GM18507 (cell line): ENCODE measurements at places on chromosomes 12 and 14.

GRCh38 chr12:107125833-107126232 is 32.5 kb upstream of the CRY1 start:
- DNase-seq = no peak

GRCh38 chr12:109902891-109903418 is 2.9 kb downstream of the TCHP start:
- no peak for DNase-seq

- no peak for DNase-seq
These were observed 150.1 kb downstream of the SLC38A4 start for GRCh38 chr12:46675736-46676135.

GRCh38 chr14:89702876-89703200 is 251.7 kb downstream of the EFCAB11 start:
- DNase-seq = no peak

DNA sequence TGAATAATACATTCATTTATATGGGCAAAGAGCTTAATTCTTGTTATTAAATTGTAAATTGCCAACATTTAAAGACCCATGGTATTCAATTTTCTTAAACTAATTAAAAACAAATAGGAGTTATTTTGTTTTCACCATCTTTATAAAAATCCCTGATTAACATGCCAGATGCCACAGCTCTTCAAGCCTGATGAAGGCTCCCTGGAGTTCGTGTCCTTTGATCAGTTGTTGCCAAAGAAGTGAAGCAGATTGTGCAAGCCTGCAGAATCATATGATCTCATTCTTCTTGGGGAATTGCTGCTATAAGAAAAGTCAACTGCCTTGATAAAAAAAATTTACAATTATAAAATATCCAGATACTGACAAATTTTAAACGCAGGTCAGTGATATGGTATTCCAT is 288.3 kb upstream of the PPFIA2 start:
- DNase-seq = no peak

GRCh38 chr12:32843528-32844095 is 53.0 kb downstream of the PKP2 start:
- DNase-seq = no peak

DNA sequence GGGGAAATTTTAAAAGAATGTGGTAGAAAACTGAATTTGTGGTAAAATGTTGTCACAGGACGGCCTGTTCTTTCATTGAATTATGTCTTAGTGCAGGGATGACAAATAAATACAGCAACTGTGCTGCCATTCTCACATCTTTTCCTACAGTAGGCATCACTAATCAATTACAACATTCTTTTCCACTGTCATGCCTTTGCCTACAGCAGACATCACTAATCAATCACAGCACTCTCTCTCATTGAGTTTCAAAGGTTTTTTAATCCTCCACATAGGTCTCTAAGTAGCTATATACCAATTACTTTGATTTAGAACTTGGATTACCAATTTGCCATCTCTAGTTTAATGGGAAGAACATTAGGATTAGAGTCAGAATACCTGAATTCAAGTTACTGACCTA is 30.1 kb downstream of the NTF3 start:
- DNase-seq = no peak

GRCh38 chr14:106327234-106327633 is 800.9 kb downstream of the TMEM121 start:
- DNase-seq = no peak

DNA sequence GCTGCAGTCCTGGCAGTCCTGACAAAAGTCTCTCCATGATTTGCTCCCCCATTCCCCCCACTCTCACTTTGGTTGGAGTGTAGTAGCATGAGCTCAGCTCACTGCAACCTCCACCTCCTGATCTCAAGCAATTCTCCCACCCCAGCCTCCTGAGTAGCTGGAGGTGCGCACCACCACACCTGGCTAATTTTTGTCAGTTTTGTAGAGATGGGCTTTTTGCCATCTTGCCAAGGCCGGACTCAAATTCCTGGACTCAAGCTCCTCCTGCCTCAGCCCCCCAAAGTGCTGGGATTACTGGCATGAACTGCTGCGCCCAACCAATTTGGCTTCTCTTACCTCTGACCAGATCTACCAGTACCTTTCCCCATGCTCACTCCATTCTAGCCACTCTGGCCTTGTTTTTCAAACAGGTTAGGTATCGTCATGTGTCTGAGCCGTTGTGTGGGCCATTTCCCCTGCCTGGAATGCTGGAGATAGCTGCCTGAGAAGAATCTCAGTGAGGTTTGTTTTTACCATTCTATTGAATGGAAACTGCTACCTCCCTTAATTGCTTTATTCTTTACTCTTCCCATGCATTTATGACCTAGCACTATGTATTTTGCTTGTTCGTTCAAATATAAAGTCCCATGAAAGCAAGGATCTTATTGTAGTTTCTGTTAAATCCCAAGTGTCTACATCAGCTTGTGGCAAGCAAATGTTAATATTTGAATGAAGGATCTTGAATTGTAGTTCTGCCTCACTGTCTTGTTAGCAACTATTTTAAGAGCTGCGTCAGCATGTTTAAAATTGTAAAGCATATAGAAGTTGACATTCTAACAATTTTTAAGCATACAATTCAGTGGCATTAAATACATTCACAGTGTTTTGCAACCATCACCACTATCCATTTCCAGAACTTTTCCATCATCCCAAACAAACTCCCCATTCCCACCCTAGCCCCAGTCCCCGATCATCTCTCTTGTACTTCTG is 39.7 kb downstream of the CPSF6 start:
- no peak for DNase-seq

DNA sequence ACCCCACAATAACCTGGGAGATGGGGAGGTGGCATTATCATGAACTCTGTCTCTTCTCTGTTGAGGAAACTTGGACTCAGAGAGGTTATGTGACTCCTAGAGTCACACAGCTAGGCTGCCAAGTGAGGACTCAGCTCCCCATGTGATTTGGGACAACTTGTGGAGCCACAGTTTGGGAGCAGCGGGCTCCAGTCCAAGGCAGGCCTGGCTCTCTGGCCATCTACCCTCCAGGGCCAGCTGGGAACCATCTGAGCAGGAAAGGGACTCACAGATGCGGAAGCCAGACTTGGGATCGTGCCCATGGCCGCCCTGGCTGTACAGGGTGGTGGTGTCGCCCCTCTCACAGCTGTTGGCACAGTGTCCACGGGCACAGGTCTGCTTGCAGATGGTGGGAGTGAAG is 59.1 kb downstream of the ISCA2 start:
- DNase-seq = no peak

DNA sequence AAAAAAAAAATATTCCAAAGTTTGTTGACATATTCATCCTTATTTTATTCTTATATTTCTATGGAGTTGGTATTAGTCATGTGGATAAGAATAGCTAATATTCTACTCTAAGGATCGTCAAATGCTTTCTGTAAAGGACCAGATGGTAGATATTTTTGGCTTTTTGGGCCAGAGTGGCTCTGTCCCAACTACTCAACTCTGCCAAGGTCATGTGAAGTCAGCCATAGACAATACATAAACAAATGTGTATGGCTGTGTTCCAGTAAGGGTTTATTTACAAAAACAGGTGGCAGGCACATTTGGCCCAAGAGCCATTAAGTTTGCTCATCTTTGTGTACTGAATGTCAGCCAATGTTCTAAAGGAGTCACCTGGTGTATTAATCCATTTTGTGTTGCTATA is 131.8 kb downstream of the TBX5 start:
- DNase-seq = no peak

- DNase-seq = no peak
These were observed 24.3 kb downstream of the ANAPC7 start for GRCh38 chr12:110379197-110379596.

DNA sequence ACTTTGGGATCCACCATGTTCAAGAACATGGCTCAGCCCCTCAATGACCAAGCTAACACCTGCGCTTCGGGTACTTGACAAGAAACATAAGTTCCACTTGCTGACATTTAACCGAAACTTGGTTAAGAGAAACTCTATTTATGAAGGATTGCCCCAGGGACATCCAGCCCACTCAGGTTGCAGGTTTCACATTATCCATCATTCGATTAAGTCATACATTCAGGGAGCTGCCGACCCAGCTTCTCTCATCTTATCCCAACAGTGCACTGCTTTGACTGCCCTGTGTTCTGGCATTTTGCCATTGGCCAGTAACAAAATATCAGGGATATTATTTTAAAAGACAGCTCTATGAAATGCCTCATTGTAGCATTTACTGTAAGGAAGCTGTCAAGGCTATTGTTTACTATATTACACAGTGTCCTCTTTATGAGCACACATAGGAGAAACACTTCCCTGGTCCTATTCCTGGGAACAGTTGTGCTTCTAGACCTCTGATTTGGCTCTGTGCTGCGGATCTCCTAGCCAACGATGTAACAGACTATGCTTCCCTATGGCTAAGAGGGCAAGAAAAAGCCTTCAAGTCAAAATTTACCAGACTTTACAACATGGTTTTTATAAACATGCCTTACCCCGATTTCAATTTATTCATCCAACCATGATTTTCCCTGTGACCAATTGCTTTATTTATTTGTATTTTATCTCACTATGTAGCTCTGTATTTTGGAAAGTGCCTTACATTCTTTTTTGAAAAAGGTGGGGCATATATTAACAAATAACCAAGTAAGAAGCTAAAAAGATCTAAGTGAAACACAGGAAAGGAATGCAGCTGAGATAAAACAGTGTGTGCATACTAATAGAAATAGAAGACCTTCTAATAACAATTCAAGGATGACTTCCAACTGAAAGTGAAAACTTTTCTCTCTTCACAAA is 109.3 kb downstream of the ITPR2 start:
- DNase-seq = no peak

DNA sequence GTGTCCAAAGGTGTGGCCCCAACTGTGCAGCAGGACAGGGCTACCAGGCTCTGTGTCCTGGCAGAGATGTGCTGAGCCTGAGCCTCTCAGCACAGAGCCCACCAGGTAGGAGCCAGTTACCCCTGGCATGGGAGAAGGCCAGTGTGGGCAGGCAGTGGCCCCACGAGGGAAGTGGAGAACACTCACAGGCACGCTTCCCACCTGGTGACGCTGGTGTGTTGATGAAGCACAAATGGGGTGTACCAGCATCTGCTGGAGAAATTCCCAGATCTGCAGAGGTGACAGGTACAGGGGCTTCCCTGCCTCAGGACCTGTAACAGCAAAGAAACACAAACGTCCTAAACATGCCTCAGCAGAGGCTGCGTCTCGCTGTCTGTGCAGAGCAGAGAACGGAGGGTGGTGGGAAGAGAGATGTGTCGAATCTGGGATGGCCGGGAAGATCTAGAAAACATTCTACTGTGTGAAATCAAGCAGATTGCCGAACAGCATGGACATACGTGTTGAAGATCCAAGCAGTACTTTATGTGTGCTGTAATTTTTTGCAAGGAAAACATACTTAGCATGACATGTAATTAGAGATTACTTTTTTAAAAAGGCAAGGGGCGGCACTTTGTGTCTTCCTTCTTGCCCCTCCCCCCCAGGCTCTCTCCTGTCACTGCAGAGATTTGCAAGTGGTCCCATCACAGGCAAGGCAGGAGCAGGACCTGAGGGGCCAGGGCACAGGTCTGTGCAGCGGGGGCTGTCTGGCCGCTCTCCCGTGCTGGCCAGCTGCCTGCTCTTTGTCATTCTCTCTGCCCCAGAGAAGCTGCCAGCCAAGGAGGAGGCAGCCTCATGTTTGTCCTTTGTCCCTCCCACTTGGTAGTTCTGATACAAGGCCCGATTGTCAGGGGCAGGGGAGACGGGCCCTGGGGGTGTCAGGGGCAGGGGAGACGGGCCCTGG is 17.3 kb downstream of the HIP1R start:
- no peak for DNase-seq

- DNase-seq = no peak
These were observed 677 bp upstream of the AP4S1 start for GRCh38 chr14:31024577-31025366.

DNA sequence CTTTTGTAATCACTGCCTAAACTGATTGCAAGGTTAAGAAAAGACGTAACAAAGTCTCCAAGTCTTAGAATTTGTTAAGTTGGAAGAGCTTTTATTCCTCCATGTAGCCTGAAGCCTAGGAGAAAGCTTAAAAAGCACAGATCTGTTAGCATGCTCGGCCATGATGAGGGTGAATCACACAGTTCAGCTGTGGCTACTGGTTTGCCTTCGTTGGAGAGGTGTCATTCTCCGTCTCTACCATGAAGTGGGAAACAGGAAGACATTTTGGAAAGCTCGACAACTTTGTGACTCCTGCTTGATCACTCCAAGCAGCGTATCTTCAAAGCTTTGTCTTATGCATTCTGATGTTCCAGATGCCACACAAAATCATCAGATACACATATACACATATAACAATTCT is 27.1 kb downstream of the DCP1B start:
- no peak for DNase-seq

DNA sequence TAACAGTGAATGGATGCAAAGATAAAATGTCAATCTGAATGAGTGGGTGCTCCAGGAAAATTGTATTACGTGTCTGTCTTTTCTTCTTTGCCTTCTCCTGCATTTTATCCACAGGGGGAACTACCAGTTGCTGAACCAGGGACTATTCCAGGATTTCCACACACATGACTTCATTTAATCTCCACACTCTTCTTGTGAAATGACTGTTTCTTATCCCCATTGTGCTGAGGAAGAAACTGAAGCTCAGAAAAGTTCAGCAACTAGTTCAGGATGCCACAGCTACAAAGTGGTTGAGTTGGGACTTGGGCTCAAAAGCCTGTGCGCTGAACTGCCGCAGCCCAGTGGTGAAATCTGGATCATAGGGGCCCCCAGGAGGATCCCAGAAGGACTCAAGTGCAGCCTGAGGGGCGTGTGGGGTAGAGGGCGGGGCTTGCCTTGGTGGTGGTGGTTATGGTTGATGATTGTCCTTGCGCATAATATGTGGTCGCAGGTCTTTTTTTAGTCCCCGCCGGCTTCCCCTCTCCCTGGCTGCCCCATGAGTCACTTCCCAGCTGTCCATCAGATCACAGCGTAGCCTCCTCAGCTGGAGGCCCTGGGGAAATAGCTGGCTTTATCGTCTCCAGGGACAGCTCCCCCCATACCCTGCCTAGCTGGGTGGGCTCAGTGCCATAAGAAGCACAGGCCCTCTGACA is 235.2 kb upstream of the CRY1 start:
- DNase-seq = no peak

DNA sequence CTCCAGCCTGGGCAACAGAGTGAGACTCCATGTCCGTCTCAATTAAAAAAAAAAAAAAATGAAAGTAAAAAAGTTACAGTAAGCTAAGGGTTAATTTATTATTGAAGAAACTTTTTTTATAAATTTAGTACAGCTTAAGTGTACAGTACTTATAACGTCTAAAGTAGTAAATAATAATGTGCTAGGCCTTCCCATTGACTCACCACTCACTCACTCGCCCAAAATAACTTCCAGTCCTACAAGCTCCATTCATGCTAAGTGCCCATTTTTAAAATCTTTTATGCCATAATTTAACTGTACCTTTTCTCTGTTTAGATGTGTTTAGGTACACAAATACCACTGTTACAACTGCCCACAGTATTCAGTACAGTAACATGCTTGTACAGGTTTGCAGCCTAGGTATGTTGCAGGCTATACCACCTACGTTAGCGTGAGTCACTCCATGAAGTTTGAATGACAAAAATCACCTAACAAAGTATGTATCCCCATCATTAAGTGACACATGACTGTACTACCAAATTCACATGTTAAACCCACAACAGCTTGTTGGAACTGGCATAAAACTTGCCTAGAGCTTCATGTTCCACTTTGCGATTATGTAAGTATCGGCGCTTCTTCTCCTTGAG is 10.7 kb downstream of the KANSL2 start:
- DNase-seq = no peak

GRCh38 chr12:19171731-19172130 is 42.2 kb downstream of the PLEKHA5 start:
- no peak for DNase-seq
